ENCODE measurements at places on chromosomes 2 and 18. TPM values are rescaled to one million over a fixed set of nuclear protein-coding genes. Genes with fewer than 3 reads are reported as not detected.

Gene COX5B
- 801 TPM for polyA plus RNA-seq

Gene APCDD1
- 51.2 TPM for polyA plus RNA-seq

Gene SLC16A14
- 6.0 TPM for polyA plus RNA-seq

Gene SIX2
- polyA plus RNA-seq, result 1.0 TPM

DNA sequence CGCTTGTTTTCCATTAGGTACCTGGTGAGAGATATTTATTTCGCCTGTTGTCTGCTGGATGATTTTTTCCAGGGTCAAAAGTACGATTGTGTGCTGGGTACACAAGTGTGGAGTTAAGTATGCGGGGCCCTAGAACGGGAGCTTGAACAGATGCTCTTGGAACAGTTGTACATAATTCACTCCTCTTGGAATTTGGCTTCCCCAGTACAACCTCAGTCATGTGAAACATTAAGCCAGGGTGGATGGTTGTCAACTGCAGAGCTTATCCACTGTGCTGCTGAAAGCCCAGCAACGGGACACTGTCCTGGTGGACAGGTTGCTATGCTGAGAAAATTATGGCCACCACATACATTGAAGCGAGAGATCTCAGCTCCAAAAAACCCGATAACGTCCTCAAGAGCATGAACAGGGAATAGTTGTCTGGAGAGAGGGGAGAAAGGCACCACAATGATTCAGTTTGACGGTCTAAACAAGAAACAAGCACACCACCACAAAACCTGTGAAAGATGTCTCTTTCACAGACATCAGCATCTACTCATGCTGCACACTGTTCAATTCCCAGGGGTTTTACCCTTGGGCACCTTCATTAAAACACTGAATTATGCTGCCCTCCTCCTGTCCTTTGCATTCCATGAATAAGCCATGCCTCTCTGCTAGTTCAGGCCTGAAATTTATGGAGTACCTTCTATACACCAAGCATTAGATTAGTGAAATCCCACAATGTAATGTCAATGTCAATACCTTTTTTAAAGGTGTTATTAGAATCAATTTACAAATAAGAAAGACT lies 176.8 kb upstream of the TRIB2 start:
- no peak for DNase-seq

DNA sequence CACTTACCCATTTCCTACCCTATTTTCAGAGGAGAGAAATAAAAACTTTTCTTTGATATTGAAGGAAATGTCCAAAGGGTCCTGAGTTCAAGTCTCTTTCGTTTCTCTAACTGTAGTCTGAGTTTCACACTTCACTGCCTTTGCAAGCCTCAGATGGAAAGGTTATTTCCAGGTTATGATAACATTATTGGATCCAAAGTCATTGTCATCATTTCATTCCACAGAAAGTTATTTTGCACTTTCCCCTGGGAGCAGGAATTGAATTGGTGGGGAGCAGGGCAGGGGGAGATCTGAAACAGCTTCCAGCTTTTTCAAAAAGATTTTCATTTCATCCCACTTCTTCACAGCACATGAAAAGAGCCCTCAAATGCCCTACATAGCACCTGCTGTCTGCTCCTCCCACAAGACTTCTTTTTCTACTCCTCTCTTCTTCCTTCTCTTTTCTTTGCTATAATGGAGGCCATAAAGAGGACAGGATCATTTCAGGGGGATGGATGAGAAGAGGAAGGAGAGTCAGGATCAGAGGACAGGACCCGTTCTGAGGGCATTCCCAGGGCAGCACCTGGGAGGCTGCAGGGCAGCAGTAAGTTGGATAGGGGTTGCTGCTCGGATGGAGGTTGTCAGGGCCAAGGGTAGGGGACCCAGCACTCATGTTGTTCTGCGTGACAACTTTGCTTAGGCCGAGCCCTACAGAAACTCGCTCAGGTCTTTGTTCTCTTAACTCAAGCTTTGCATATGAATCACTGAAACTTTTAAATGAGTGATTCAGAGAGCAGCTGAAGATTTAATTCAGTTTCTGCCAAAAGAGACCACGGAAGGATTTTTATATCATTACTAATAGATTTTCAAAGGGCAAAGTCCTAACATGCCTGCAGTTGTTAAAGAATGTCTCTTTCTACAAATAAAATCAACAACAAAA lies 11.4 kb upstream of the GALNT5 start:
- no peak for DNase-seq

DNA sequence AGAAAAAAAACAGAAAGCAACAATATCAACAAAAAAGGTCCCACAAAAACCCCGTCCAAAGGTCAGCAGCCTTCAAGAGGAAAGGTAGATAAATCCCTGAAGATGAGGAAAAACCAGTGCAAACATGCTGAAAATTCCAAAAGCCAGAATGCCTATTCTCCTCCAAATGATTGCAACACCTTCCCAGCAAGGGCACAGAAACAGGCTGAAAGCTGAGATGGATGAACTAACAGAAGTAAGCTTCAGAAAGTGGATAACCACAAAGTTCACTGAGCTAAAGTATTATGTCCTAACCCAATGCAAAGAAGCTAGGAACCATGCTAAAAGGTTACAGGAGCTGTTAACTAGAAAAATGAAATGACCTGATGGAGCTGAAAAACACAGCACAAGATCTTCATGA lies 226.4 kb upstream of the DSEL start:
- DNase-seq, result no peak

GRCh38 chr18:55189972-55190371 lies 230.7 kb upstream of the CCDC68 start:
- no peak for DNase-seq

GRCh38 chr2:228699400-228699799 lies 517.9 kb upstream of the SPHKAP start:
- DNase-seq, result no peak

DNA sequence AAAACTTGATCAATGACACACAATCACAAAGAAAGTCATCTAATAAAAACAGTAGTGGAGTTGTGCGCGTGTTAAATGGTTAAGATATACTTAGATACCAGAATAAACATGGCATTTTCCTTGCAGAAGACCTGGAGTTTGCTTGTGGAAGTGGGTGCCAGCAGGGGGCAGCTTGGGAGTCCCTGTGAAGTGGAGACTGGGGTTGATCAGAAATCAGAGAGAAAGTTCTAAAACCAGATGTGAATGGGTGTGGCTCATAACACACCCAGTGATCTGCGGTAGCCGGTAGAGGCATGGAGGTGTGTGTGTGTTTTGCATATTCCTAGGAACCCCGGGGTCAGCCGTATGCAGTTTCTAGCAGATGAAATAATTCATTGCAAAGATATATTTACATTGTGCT lies 300.1 kb upstream of the TRIB2 start:
- no peak for DNase-seq

GRCh38 chr2:23533338-23533695 lies 148.3 kb downstream of the KLHL29 start:
- no peak for DNase-seq

- DNase-seq, result no peak
Measured at GRCh38 chr2:239575931-239576445, 175.2 kb upstream of the HDAC4 start.
